ENCODE measurements at places on chromosomes 1 and 21.

GRCh38 chr1:107618539-107618938 is 346.4 kb downstream of the VAV3 start:
- no peak for DNase-seq

- no peak for DNase-seq
Measured at GRCh38 chr1:109267743-109268300, 15.1 kb downstream of the PSRC1 start.

- no peak for DNase-seq
Measured at GRCh38 chr1:163275222-163275621, 46.5 kb upstream of the NUF2 start.

DNA sequence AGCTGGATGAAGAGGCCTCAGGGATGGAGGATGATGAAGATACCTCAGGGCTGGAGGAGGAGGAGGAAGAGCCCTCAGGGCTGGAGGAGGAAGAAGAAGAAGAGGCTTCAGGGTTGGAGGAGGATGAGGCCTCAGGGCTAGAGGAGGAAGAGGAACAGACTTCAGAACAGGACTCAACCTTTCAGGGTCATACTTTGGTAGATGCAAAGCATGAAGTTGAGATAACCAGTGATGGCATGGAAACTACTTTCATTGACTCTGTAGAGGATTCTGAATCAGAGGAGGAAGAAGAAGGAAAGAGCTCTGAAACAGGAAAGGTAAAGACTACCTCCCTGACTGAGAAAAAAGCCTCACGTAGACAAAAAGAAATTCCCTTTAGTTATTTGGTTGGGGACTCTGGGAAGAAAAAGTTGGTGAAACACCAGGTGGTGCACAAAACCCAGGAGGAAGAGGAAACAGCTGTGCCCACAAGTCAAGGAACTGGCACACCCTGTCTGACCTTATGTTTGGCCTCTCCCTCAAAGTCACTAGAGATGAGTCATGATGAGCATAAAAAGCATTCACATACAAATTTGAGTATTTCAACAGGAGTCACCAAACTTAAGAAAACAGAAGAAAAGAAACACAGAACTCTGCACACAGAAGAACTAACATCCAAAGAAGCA is 15.4 kb downstream of the L1TD1 start:
- DNase-seq = peak; percentile 45

- no peak for DNase-seq
Measured at GRCh38 chr1:171484760-171485374, 463 bp upstream of the PRRC2C start.

DNA sequence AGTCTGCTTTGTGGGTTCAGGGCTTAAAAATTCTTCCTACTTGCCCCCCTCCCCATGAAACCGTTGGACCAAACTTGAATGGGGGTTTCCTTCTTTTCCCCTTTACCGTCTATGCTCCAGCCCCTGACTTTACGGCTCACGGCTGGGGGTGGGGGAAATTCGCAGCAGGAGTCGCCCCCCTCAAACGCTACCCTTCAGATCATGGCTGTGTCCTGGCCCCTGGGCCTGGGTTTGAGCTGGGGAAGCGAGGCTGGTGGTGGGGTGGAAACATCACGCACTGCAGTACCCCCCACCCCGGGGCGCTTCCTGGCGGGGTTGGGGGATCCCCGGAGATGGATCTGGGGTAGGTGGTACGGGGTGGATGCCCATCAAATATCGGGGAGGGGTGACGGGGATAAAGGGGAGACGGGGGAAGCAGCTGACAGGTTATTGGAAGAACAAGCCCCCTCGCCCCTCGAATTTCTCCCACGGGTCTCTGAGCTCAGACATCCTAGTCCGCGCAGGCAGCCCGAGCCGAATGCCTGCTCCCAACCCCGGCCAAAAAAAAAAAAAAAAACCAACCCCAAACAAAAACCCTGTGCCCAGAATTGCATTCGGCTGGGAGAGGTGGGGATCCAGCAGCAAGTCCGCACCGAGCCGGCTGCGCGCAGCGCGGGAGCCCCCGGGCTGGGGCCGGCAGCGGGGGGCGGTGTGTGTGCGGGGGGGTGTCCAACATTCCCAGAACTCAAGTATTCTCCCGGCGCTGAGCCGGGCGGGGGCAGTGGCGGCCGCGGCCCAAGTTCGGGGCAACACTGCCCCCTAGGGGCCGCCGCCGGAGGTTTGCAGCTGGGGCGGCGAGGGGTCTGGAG is 59.0 kb upstream of the ACOT11 start:
- DNase-seq = peak; percentile 73

GRCh38 chr1:97489834-97490233 is 431.0 kb downstream of the DPYD start:
- DNase-seq = no peak

DNA sequence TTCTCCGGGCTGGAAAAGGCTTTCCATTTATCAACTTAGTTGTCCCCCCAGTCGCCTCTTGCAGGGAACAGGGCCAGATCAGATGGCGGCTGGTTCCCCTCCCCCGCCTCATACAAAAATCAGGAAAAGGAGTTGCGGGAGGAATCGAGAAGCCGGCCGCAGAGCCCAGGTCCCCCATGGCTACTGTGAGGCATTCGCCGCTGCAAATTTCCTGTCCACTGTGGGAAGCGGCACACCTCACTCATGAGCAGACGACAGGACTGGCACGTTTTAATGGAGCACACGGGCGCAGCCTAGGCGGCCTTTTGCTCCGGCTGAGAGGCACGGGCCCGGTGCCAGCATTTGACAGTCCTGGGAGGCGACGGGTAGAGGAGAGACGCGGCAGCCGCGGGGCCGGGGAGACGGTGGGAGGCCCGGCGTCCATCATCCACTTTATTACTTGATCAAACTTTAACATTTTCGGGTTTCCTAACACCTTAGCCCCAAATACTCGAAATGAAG is 1.1 kb downstream of the GNG4 start:
- no peak for DNase-seq

DNA sequence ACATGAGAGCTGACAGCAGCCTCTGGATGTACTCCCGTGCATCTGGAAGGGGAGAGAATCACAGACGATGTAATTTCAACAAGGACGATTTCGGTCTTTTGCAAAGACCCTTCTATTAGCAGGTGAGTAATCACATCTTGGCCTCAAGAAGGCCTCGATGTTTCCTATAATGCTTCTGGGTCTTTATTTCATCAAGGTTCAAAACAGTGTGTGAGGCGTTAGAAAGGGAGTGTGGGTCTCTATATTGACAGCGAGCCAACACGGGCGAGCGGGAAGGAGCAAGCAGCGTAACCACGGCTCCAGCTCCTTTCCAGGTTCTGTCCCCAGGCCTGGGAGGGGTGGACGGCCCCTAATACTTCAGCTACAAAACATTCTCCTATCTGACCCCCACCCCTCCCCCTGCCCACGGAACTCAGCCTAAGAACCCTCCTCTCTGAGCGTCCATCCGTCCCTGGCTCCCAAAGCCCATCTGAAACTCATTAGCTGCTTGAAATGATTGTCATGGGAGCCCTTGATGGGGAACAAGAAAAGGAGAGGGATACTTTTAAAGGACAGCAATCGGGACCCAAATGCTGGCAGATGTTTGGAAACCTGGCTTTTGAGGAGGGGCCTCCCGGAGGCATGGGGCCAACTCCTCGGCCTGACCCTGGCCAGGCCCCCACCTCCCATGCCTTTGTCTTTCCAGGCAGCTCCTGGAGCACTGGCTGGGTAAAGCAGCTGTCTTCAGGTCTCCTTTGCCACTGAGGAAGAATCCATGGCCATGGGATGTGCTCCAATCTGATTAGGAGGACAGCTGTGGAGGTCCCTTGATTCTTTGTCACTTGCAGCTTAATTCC is 250.8 kb downstream of the FOXD2 start:
- no peak for DNase-seq

DNA sequence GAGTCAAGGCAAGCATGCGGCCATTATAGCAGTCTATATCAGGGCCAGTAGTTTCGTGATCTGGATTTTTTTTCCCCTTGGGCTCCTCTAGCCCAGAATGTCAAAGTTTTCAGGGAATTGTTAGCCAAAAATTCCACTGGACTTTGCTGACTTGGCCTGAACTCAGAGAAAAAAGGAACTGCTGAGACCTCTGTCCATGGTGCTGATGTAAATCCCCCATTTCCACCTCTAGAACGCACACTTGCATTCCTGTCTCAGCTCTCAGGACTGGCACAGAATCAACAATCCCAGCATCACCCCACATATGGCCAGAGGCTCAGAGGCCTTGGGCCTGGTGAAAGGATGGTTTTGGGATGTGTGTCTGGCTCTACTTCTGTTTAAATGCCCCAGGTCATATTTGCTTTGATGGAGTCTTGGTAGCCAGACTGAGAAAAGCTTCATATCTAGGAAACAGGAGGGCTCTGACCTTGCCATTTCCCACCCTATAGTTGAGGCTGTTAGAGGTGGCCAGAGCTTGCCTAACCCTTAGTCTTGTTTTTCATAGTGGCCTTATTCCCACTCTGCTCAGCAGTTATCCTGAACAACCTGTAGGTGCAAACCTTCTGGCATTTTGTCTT is 16.9 kb upstream of the EFCAB14 start:
- DNase-seq = peak; percentile 79

DNA sequence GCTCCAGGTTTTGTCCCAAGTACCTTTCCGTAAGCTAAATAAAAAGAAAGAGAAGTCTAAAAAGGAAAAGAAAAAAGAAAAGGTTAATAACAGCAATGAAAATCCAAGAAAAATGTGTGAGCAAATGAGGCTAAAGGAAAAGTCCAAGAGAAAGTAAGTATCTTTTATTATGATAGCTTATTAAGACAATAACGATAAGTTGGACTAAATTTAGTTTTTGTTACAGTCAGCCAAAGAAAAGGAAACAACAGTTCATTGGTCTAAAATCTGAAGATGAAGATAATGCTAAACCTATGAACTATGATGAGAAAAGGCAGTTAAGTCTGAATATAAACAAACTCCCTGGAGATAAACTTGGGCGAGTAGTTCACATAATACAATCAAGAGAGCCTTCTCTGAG is 31.5 kb downstream of the BRDT start:
- DNase-seq = no peak

- no peak for DNase-seq
Measured at GRCh38 chr1:229408458-229409037, 25.3 kb downstream of the ACTA1 start.

DNA sequence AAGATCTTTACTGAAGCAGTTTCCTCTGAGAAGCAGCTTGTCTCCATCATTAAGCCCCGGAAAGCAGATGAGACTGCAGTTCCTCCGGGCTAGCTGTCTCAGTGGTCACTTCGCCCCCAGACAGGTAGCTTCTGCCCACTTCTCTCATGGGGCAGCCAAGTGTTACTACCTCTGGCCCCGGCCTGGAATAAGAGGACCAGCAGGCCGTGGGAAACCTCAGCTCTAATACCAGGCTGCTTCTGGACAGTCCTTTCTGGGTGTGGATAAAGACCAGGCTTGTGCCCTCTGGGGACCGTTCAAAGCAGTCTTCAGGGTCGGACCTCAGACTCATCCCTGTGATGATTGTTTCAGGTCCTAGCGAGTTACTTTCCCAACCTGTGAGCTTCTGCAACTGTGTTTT is 54.8 kb downstream of the RUNX3 start:
- no peak for DNase-seq

Data from RKO (cell line).